ENCODE measurements at places on chromosomes 6 and 20.

DNA sequence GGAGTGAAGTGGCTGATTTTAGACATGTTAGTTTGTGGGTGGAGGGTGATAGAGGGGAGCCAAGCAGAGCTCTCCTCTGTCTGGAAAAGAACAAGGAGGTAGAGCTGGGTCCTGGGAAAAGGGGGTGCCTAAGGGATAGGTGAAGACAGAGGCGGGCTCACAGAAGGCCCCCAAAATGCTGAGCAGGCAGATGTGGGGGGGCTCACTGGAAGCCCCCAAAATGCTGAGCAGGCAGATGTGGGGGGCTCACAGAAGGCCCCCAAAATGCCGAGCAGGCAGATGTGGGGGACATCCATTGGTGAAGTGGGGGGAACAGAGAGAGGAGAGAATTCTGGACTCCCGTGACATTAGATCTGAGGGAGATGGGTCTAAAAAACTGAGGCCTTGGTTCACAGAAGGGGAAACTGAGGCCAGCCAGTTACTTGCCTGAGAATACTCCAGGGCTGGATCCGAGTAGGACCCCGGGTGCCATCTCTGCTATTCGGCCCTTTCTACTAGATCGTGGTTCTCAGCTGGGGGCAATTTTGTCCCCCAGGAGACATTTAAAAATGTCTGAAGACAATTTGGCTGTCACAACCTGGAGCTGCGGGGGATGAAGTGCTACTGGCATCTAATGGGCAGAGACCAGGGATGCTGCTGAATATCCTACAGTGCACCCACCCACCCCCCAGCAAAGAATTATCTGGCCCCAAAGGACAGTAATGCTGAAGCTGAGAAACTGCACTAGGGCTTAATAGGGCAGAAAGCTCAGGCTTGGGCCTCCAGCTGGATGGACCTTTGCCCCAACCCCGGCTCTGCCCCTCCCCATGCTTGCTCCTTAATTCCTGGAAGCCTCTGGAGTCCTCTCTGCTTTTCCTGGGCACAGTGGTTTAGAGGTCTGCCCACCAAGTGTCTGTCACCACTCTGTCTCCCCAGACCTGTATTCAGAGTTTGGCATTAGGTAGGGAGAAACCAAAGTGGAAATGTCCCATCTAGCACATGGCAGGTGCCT is 2.1 kb downstream of the LPIN3 start:
- DNase-seq, result peak; percentile 77

- no peak for DNase-seq
Observed at GRCh38 chr6:159445351-159445750, 247.7 kb downstream of the SOD2 start.

- no peak for DNase-seq
Observed at GRCh38 chr6:170345662-170346061, 39.1 kb downstream of the FAM120B start.

DNA sequence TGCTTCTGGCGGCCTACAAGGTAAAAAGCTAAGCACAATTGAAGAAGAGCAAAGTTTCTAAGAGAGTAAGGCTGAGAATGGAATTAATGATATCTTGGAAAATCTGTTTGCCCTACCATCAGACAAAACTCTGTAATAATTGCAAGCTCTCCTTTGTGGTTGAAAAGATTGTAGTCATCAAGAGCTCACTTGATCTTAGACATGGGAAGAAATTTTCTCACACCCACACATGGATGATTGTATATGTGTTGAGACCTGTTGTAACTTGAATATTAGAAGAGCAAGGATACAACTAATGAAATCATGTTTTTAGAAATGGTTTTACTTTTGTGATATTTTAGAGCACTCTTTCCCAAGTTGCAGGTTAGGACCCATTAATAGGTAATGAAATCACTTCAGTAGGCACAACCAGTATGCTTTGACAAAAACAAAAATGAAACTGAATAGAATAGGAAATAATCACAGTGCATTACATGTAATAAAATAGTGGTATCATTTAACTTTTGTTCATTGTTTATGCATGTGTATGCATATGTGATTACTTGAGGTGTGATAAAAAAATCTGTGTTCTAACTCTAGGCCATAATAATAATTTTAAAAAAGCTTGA is 14.0 kb downstream of the DCBLD1 start:
- DNase-seq, result no peak

GRCh38 chr6:75077701-75078100 is 128.2 kb downstream of the COL12A1 start:
- no peak for DNase-seq

- DNase-seq, result no peak
Observed at GRCh38 chr6:109922851-109923250, 55.3 kb upstream of the GPR6 start.

- peak; percentile 33 for DNase-seq
Observed at GRCh38 chr6:146598772-146599405, at the start of gene ADGB. Gene ADGB (plus strand): TSS chr6:146598972. CDS start chr6:146599041, 69 bp downstream.

GRCh38 chr6:137571854-137572253 is 77.7 kb upstream of the OLIG3 start:
- DNase-seq, result no peak

DNA sequence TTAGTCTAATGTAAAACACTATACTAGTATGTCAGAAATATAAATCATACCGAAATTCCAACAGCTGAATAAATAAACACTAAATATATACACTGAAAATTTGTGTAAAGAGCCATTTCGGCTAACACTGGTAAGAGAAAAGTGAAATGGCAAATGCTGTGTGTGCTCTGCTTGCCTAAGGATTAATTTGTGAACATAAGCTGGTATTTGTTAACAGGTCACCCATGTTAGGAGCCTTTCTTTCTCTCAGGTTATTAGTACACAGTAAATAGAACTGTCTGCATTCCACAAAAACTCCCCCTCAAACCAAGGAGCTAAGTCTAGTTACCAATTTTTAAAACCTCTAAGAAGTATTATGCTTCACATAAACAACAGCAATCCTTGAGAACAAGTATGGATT is 27.0 kb downstream of the ELOVL5 start:
- DNase-seq, result no peak

GRCh38 chr6:33467091-33467490 is 12.7 kb downstream of the ZBTB9 start:
- no peak for DNase-seq

- peak; percentile 20 for DNase-seq
Observed at GRCh38 chr6:97032955-97033354, 108.4 kb downstream of the KLHL32 start.

DNA sequence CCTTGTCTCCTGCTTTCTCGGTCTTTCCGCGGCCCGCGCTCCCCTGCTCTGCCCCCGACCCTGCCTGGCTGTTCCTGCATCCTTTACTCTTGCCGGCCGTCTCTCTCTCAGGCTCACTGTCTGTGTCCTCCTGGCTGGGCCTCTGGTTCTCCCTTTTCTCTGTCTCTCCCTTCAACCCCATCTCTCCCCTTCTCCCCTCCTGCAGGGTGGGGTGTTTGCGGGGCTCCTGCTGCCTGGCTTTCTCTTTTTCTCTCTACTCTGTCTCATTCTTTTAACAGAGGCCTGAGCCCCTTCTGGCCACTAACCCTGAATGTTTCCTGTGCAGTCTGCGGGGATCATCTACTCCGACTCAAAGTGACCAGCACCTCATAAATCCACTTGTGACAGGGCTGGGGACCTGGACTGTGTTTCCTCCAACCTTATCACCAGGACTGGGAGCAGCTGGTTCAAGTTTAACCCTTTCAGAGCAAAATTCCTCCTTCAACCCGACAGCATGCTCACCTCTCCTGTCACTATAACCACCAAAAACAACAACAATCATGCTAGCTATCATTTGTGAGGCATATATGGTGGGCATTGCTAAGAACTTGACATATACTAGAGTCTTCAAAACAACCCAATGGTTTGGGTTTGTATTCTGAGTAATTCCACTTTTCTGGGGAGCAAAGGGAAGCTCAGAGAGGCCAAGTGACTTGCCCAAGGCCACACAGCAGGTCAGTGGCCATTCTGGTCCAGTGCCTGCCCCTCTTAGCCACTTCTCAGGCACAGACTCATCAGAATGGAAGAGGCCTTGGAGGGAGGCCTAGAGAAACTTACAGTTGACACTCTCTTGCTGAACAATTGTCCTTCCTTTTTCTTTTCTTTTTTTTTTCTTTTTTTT is 811 bp upstream of the RSPO4 start:
- no peak for DNase-seq

- peak; percentile 30 for DNase-seq
Observed at GRCh38 chr6:139490482-139490881, 116.0 kb upstream of the CITED2 start.

- DNase-seq, result no peak
Observed at GRCh38 chr6:22921828-22922227, 352.5 kb downstream of the HDGFL1 start.

DNA sequence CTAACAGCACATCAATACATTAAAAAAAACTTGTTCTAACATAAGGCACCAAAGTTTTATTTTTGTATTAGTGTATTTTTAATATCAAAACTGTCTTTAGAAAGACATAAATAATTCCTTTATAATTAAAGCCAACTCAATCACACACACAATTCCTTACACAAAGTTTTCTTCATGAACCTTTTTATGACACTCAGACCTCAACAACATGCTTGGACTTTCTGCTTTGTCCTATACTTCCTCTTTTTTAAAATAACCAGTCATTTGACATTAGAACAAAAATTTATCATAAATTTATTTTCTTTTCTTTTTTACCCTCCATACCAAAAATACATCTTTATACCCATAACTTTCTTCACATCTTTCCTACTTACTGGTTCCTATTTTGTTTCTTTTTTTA is 292.0 kb upstream of the ARID1B start:
- no peak for DNase-seq

DNA sequence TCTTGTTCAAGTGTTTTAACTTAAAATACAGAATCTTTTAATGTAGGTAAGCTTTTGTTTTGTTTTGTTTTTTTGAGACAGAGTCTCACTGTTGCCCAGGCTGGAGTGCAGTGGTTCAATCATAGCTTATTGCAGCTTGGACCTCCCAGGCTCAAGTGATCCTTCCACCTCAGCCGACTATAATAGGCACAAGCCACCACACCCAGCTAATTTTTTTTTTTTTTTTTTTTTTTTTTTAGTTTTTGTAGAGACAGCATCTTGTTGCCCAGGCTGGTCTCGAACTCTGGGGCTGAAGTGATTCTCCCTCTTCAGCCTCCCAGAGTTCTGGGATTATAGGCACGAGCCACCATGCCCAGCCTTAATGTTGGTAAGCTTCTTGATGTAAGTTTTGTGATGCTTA is 3.3 kb downstream of the EFHC1 start:
- no peak for DNase-seq

GRCh38 chr20:1302685-1303541 is 26.0 kb downstream of the SDCBP2 start:
- no peak for DNase-seq

DNA sequence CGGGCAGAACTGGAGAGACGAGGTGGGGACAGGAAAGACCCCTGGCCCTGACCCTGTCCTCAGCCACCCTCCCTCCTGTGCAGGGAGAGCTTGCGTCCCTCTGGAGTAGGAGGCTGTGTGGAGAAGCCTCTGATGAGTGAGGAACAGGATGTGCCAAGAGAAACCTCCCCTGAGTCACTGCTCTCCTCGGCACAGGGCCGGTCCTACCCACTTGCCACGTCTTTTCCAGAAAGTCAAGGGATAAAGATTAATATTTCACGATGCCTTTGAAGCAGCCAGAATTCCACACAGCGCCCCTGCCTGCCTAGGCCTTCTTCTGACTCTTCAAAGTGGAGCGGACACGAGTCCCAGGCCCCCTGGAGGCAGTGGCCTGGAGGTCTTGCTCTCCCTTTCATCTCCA is 34.9 kb upstream of the THBS2 start:
- no peak for DNase-seq

- DNase-seq, result peak; percentile 10
Observed at GRCh38 chr6:75202676-75203131, 3.1 kb downstream of the COL12A1 start.

- DNase-seq, result no peak
Observed at GRCh38 chr6:112169541-112169940, 82.2 kb downstream of the FAM229B start.

GRCh38 chr6:137218473-137218916 is 690 bp downstream of the IFNGR1 start:
- peak; percentile 82 for DNase-seq

DNA sequence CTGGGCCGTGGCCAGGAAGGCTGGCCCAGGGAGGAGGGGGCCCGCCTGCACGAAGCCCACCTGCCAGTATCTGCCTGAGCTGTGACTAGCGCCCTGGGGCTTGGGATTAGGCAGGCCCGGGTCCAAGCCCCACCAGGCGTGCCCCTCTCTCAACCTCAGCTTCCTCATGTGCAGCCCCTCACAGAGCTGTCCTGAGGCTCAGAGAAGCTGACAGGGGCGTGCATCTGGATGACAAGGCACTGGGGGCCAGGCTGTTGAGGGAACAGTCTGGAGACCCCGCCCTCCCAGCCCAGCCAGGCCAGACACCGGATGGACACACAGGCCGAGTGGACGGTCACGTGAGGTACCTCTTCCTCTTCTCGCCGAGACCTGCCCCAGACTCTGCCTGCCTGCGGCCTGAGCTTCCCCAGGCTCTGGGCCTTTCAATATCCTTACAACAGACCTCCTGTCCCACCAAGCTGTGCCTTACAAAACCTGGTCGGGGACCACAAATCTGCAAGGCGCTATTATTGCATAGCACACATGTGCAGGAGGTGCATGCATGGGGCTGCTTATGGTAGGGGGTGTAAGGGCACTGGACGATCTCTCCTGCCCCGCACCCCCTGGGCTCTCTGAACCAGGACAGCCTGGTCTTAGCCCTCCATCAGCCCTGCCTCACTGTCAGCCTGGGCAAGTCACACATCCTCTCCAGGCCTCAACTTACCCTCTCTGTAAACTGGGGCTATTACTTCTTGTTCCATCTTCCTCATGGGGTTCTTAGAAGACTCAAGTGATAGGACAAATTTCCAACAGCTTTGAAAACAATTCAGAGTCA is 20.0 kb downstream of the NOL4L start:
- no peak for DNase-seq

DNA sequence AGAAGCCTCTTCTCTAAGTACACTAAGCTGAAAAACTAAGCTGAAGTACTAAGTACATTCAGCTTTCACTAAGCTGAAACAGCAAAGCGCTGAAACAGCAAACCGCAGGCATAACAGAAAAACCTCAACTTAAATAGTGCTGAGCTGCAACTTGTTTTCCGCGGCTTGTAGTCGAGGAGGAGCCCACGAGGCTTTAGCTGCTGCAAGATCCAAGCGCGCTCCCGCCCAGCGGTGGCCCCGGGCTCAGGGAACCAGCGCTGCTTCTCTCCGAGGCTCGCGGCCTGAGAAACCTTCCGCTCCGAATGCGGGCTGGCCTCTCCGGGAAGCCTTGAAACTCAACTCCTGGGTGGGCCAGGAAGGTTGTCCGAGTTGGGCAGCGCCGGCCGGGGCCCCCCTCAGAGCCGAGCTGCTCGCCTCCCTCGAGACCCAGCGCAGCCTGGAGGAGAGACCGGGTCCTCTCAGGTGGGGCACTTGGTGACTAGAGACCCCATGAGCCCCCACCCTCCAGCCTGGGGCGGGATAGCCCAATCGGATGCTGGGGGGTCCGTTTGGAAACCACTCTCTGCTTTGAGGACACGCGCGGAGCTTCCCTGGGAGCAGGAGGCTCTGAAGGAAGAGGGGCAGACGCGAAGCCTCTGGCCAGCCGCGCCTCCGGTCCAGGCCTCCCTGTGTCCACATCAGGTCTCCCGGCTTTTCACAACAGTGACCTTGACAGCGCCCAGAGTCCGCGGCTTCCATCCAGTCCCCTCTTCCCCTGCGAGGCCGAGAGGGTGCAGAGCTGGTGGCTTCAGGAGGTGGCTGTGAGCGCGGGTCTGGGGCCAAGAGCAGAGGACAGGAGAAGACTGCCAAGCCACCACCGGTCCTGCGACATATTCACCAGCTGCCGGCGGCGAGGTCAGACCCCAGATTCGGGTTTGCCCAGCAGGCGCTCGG is 38.1 kb upstream of the HLA-E start:
- DNase-seq, result peak; percentile 38

- peak; percentile 50 for DNase-seq
Observed at GRCh38 chr6:70415660-70416059, 2.4 kb downstream of the FAM135A start.
